ENCODE measurements at places on chromosomes 2 and 18. TPM values are rescaled to one million over a fixed set of nuclear protein-coding genes. Genes with fewer than 3 reads are reported as not detected.

DNA sequence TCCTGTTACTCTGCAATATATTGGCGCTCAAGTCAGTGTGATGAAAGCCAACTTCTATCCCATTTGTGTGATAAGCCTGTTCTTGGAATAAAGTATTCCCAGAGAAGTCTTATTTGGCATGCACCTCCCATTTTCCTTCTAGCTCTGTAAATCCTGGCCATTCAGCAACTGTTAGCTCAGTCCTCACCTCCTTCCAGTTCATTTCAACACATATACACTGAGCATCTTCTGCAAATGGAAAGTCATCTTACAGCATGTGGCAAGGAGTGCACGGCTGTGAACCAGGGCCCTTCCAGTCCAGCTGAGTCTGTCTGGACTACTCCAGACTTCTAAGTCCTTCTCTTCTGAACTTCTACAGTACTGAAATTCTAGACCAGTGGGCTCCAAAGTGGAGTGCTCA lies 53.1 kb downstream of the SPATS2L start:
- peaks cover 19% of the 10 kb centered on the region for H3K4me1 ChIP-seq
- no peak overlapping the region for H3K27ac ChIP-seq
- H3K36me3 ChIP-seq: no peaks in the 10 kb centered on the region
- no peak overlapping the region for H3K4me3 ChIP-seq
- DNase-seq: no peak

- H3K27me3 ChIP-seq: no peaks in the 10 kb centered on the region
- H3K4me1 ChIP-seq: peaks cover 9% of the 10 kb centered on the region
- peaks cover 3% of the 10 kb centered on the region for H3K36me3 ChIP-seq
- no peak overlapping the region for H3K27ac ChIP-seq
- DNase-seq: no peak
Observed at GRCh38 chr2:22485486-22485885, 899.5 kb upstream of the KLHL29 start.

GRCh38 chr2:119721462-119721861 lies 38.3 kb upstream of the PTPN4 start:
- H3K27me3 ChIP-seq: no peaks in the 10 kb centered on the region
- H3K4me3 ChIP-seq: no peak overlapping the region
- no peak for DNase-seq
- no peaks in the 10 kb centered on the region for H3K36me3 ChIP-seq
- no peak overlapping the region for H3K27ac ChIP-seq

Gene CNTNAP5
- 1.1 TPM for total RNA-seq

Gene SERPINB13
- total RNA-seq: not detected

Gene TACR1
- total RNA-seq: 0.16 TPM

Measured in neural crest cell (in vitro differentiated cells).